ENCODE measurements at places on chromosomes 4 and X.

DNA sequence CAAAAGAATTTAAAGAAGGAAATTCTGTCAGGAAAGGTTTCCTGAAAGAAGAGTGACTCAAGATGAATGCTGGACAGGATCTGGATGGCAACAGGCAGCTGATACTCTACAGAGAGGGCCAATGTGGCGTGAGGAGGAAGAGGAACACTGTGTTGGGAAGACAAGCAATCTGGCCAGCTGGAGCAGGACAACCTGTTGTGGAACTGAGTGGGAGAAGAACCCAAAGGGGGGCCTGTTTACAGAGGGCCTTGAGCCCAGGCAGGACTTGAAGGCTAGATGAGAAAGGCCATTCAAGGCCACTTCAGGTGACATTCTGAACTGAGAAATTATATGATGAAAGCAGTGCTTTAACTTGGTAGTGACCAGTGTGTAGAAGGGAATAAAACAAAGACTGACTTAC is 8.5 kb downstream of the OTUD4 start:
- DNase-seq, result no peak

GRCh38 chr4:138864961-138865720 is 150.4 kb upstream of the NOCT start:
- no peak for DNase-seq

- no peak for DNase-seq
Measured at GRCh38 chr4:186878203-186878776, 154.6 kb upstream of the FAT1 start.

GRCh38 chr4:7189475-7190277 is 2.7 kb upstream of the SORCS2 start:
- no peak for DNase-seq

GRCh38 chrX:149205937-149206336 is 299.2 kb downstream of the IDS start:
- DNase-seq, result no peak

DNA sequence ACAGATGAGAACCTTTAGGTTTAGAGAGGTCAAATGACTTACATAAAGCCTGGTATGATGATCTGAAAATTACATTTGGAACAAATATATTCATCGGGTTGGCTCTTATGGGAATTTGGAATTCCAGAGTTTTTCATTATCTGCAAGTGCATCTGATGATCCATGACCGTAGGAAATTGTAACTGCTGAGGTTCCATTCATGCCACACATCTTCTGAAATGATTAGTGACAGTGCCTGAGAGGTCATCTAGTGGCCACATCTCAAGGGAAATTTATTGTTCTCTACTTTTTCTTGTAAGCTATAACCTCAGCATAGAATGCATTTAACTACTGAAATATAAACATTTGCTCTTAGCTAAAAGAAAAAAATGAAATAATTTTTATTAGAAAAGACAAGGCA is 105.8 kb upstream of the NWD2 start:
- no peak for DNase-seq

DNA sequence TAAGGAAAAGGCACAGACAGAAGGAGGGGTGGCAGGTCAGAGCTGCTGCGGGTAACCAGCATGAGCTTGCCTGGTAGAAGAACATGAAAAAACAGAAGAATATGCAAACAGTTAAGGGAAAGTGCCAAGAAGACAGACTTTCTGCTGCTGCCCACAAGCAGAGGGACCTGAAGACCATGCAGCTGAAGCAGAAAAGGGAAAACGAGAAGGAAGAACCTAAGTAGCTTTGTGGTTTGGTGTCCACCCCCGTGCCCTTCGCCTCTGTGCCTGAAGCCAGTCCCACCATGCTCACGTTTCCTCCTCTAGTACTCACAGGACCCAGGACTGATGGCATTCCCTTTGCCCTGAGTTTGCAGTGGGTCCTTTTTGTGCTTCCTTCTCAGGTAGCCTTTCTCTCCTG is 62.8 kb downstream of the UBA6 start:
- DNase-seq, result no peak

GRCh38 chrX:128818690-128819089 is 704.6 kb downstream of the SMARCA1 start:
- DNase-seq, result no peak

- no peak for DNase-seq
Measured at GRCh38 chr4:25346913-25347312, 30.1 kb upstream of the ANAPC4 start.

- DNase-seq, result no peak
Measured at GRCh38 chrX:55026143-55026542, 4.6 kb downstream of the ALAS2 start.

DNA sequence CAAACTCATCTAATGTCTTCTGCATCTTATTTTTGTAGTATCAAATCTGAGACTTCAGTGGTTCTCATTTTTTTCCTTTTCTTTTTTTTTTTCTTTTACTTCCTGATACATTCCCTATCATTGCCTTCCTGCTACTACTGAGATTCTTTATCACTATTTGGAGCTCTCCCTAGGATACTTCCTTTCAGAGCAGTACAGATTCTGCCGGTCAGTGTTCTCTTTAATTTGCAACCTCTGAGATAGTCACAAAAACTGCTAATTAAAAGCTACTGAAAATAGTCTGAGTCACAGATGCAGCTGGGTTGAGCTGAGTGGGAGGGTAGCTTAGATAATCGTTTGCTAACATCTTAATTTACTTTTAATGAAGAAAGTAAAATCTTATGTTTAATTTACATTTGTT is 1279.7 kb downstream of the ARAP2 start:
- DNase-seq, result no peak

- no peak for DNase-seq
Measured at GRCh38 chrX:119970574-119970973, 27.0 kb upstream of the NKAP start.

- DNase-seq, result no peak
Measured at GRCh38 chr4:148573296-148573695, 131.1 kb upstream of the NR3C2 start.

DNA sequence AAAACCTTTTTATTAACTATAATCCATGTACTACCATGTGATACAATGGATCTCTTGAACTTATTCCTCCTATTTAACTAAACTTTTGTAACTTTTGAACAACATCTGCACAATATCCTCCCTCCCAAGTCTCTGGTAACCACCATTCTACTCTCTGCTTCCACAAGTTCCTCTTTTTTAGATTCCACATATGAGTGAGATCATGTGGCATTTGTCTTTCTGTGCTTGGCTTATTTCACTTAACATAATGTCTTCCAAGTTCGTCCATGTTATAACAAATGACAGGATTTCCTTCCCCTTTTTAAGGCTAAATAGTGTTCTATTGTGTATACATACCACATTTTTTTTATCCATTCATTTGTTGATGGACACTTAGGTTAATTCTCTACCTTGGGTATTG is 28.1 kb downstream of the DCAF8L1 start:
- DNase-seq, result no peak
